Dermis lymphatic vessel endothelial cell (primary cell): ENCODE measurements at places on chromosomes 5 and 9. TPM values are rescaled to one million over a fixed set of nuclear protein-coding genes. Genes with fewer than 3 reads are reported as not detected.

Gene FAM200C
- 1.6 and 3.2 TPM in 2 replicates for total RNA-seq

Gene C9orf85
- 16.7 and 21.9 TPM in 2 replicates for total RNA-seq

Gene PTGS1
- total RNA-seq: 0.76 and 1.5 TPM in 2 replicates

Gene SPINK5
- total RNA-seq: 0.09 TPM in 1 of 2 replicates, not detected in the other

Gene PPP3R2
- total RNA-seq: not detected in 2 replicates

Gene LMBRD2
- total RNA-seq: 8.0 and 8.5 TPM in 2 replicates

Gene SH2D3C
- 51.5 and 72.8 TPM in 2 replicates for total RNA-seq

Gene CEP78
- total RNA-seq: 6.1 and 13.2 TPM in 2 replicates
